ENCODE measurements at places on chromosomes 12 and 14. TPM values are rescaled to one million over a fixed set of nuclear protein-coding genes. Genes with fewer than 3 reads are reported as not detected.

DNA sequence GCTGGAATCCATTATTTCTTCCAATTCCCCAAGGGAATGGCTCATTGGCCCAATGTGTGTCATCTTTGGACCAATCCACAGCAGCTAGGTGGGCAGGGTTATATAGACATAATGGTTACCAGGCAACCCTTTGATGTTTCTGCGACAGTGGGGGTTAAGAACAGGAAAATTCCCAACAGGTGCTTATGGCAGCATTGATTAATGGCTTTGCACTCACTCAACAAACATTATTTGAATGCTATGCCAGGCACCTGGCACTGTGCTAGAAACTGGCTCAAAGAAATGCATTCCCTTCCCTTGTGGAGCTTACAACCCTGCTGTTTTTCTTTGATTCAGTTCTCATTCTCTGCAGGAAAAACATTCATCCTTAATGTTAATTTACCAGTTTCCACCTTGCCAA lies 1221.0 kb downstream of the AACS start:
- DNase-seq, result no peak
- no peaks in the 10 kb centered on the region for H3K4me1 ChIP-seq
- H3K36me3 ChIP-seq, result no peaks in the 10 kb centered on the region

- peaks cover 35% of the 10 kb centered on the region for H3K27me3 ChIP-seq
- H3K4me1 ChIP-seq, result no peaks in the 10 kb centered on the region
- DNase-seq, result no peak
- H3K4me3 ChIP-seq, result no peak overlapping the region
- no peak overlapping the region for H3K27ac ChIP-seq
- H3K36me3 ChIP-seq, result no peaks in the 10 kb centered on the region
Observed at GRCh38 chr14:76129851-76130576, 21.7 kb upstream of the GPATCH2L start.

DNA sequence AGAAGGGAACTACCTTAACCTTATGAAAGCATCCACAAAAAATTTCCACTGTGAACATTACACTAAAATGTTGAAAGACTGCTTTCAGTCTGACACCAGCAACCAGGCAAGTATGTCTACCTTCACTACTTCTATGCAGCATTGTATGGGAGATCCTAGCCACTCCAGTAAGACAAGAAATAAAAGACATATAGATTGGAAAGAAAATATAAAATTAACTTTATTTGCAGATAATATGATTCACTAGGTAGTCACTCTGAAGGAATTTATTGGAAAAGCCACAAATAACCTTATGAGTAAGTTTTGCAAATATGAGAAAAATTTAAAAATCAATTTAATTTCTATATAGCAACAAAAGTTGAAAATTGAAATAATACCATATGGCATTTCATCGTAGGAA lies 172.0 kb downstream of the RERGL start:
- no peak overlapping the region for H3K27ac ChIP-seq
- no peak overlapping the region for H3K4me3 ChIP-seq
- no peaks in the 10 kb centered on the region for H3K4me1 ChIP-seq
- DNase-seq, result no peak

GRCh38 chr12:49352351-49352750 lies 5.7 kb downstream of the DNAJC22 start:
- no peak overlapping the region for H3K4me3 ChIP-seq
- no peak for DNase-seq
- H3K4me1 ChIP-seq, result peaks cover 10% of the 10 kb centered on the region
- H3K27ac ChIP-seq, result no peak overlapping the region
- H3K36me3 ChIP-seq, result no peaks in the 10 kb centered on the region
- H3K27me3 ChIP-seq, result peaks cover 48% of the 10 kb centered on the region

DNA sequence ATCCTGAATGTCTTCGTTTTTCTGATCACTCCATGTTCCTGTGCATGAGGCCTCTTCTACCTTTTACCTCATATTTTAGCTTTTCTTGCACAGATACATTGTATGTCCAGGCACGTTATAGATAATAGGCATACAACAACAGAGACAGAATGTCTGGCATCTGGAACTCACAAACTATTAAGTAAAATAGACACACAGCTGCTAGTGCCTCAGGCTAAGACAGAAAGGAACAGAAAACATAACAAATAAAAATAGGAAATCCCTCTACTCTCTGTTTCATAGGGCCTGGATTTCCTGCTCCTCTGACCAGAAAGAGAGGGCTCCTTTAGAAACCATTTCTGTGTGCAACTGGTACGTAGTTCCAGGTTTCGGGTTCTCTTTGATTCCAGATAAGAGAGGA lies 48.6 kb downstream of the ATXN7L3B start:
- no peaks in the 10 kb centered on the region for H3K36me3 ChIP-seq
- H3K4me1 ChIP-seq, result no peaks in the 10 kb centered on the region
- DNase-seq, result no peak
- H3K27me3 ChIP-seq, result no peaks in the 10 kb centered on the region

DNA sequence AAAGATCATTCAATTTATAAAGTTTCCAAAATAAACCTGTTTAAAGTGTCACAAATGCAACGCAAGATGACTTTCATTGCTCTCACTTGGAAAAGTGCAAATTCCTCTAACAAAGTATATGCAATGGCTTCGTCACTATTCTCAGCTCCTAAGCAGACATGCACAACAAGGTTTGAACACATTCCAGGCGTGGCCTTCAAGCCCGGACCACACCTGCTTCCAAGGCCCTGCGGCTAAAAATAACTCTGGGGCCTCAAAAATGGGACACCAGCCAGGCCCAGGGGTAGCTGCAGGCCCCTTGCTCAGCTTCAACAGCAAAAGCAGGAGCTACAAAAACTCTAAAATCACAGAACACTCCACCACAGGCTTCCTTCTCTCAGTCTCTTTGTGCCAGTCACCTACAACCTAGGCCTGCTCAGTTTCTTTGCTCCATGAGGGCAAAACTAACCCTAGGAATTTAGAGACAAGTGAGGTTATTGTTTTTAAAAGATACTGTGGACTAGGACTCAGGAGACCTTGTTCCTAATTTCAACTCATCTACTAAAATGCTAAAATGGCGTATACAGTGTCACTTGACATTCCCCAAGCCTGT lies 29.3 kb downstream of the DUSP16 start:
- H3K4me3 ChIP-seq, result no peak overlapping the region
- peak overlapping the region; percentile 1 for H3K27ac ChIP-seq
- H3K36me3 ChIP-seq, result no peaks in the 10 kb centered on the region
- H3K4me1 ChIP-seq, result peaks cover 10% of the 10 kb centered on the region
- no peaks in the 10 kb centered on the region for H3K27me3 ChIP-seq
- DNase-seq, result no peak

- H3K4me3 ChIP-seq, result peak overlapping the region; percentile 45
- no peaks in the 10 kb centered on the region for H3K27me3 ChIP-seq
- peak; percentile 52 for DNase-seq
Observed at GRCh38 chr12:54082397-54082892, 28.8 kb downstream of the HOXC4 start.

- no peaks in the 10 kb centered on the region for H3K36me3 ChIP-seq
- DNase-seq, result no peak
- H3K4me3 ChIP-seq, result no peak overlapping the region
- H3K27ac ChIP-seq, result no peak overlapping the region
- H3K4me1 ChIP-seq, result no peaks in the 10 kb centered on the region
Observed at GRCh38 chr14:101072945-101073597, 169.5 kb upstream of the RTL1 start.

DNA sequence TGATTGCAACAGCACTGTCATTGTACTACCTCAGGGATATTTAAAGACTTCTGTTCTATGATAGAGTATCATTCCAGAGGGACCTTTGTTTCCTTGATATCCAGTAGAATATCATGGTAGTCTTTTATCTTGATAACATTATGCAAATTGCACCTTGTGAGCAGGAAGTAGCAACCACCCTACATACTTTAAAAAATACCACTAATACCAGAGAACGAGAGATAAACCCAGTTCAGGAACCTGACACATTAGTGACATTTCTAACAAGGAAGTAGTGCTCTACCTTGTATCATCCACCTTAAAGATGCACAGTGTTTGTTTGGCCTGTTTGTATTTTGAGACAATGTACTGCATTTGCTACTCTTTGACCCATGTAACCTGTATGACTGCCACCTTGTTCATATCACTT lies 8.8 kb upstream of the MAP4K5 start:
- DNase-seq, result no peak
- H3K4me3 ChIP-seq, result no peak overlapping the region
- H3K27me3 ChIP-seq, result no peaks in the 10 kb centered on the region
- no peaks in the 10 kb centered on the region for H3K36me3 ChIP-seq
- H3K27ac ChIP-seq, result no peak overlapping the region

- DNase-seq, result no peak
- peaks cover 2% of the 10 kb centered on the region for H3K27me3 ChIP-seq
- H3K27ac ChIP-seq, result no peak overlapping the region
- no peak overlapping the region for H3K4me3 ChIP-seq
Observed at GRCh38 chr12:130983328-130984017, 29.8 kb downstream of the ADGRD1 start.

DNA sequence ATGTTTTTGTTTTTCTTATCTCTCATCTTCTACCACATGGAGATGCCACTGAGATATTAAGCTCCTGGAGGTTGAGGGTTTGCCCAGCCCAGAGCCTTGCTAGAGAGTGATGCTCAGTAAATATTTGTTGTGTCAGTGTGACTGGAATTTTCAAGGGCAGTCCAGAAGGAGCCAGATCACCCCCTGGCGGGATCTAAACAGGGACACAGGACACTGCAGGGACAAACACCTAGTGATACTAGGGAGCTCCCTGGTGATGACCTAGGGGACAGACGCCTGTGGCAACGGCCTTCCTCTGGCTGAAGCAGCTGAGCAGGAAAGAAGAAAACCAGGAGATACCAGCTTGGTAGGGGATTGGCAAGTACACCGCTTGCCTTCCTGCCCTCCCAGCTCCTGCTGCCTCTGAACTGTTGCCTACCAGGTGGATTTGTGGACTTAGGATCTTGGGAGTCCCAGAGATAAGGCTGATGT lies 714.4 kb upstream of the TBX3 start:
- DNase-seq, result no peak
- H3K4me3 ChIP-seq, result no peak overlapping the region
- no peaks in the 10 kb centered on the region for H3K27me3 ChIP-seq
- H3K36me3 ChIP-seq, result no peaks in the 10 kb centered on the region
- no peak overlapping the region for H3K27ac ChIP-seq

- H3K27ac ChIP-seq, result no peak overlapping the region
- H3K4me1 ChIP-seq, result peaks cover 9% of the 10 kb centered on the region
- H3K36me3 ChIP-seq, result peaks cover 14% of the 10 kb centered on the region
- DNase-seq, result no peak
- no peak overlapping the region for H3K4me3 ChIP-seq
Observed at GRCh38 chr12:108825201-108825950, 32.0 kb downstream of the SSH1 start.

- no peak for DNase-seq
- peaks cover 10% of the 10 kb centered on the region for H3K4me1 ChIP-seq
- peaks cover 7% of the 10 kb centered on the region for H3K27me3 ChIP-seq
- H3K36me3 ChIP-seq, result no peaks in the 10 kb centered on the region
- H3K4me3 ChIP-seq, result no peak overlapping the region
Observed at GRCh38 chr12:15220451-15220850, 766 bp downstream of the RERG start.

GRCh38 chr12:125742413-125742812 lies 677.2 kb downstream of the AACS start:
- no peak for DNase-seq
- H3K27me3 ChIP-seq, result no peaks in the 10 kb centered on the region
- no peaks in the 10 kb centered on the region for H3K36me3 ChIP-seq
- H3K27ac ChIP-seq, result no peak overlapping the region
- H3K4me3 ChIP-seq, result no peak overlapping the region
- no peaks in the 10 kb centered on the region for H3K4me1 ChIP-seq

- no peaks in the 10 kb centered on the region for H3K27me3 ChIP-seq
- H3K4me1 ChIP-seq, result peaks cover 25% of the 10 kb centered on the region
- no peak overlapping the region for H3K27ac ChIP-seq
- H3K4me3 ChIP-seq, result no peak overlapping the region
- no peak for DNase-seq
Observed at GRCh38 chr12:120847392-120847791, 56.8 kb downstream of the SPPL3 start.

GRCh38 chr14:102213984-102214658 lies 74.4 kb downstream of the WDR20 start:
- H3K27ac ChIP-seq, result no peak overlapping the region
- H3K36me3 ChIP-seq, result peaks cover 45% of the 10 kb centered on the region
- H3K4me1 ChIP-seq, result peaks cover 7% of the 10 kb centered on the region
- H3K27me3 ChIP-seq, result no peaks in the 10 kb centered on the region

DNA sequence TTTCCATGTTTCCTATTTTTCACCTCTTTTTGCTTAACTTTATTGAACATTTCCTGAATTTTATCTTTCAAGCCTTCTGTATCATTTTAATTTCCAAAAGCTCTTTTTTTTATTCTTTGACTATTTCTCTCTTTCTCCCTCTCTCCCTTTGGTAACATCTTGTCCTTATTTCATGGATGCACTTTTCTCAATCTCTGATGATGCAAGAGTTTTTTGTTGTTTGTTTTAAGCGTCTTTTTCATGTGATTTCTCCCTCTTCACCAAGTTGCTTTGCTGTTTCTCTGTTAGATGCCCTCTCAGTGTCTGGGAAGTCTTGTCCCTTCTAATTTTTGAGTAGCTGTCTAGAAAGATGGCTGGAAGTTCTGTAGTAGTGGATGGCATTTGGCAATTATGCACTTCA lies 62.6 kb downstream of the ANO6 start:
- no peak overlapping the region for H3K27ac ChIP-seq
- no peak for DNase-seq
- no peaks in the 10 kb centered on the region for H3K27me3 ChIP-seq

DNA sequence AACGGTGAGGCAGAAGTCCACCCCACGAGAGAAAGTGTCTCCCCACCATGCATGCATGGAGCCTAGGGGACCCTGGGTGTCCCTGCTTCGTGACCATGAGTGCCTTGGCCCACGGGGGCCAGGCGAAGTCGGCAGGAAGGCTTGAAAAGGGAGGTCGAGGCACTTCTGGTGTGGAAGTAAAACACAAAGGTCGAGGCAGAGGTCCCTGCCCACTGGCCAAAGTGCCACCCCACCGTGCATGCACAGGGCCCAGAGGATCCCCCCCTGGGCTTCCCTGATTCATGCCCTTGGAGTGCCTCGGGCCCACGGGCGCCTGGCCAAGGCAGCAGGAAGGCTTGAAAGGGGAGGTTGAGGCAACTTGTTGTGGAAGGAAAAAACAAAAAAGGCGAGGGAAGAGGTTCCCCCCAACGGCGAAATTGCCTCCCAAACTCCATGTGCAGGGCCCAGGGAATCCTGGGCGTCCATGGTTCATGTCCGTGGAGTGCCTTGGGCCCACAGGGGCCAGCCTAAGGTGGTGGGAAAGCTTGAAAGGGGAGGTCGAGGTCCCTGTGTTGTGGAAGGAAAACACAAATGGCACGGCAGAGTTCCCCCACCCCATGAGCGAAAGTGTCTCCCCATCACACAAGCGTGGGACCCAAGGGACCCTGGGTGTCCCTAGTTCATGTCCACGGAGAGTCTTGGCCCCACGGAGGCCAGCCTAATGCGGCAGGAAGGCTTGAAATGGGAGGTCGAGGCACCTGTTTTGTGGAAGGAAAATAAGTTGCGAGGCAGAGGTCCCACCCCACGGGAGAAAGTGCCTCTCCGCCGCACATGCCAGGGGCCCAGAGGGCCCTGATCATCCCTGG lies 372.1 kb downstream of the ALG10 start:
- DNase-seq, result peak; percentile 2
- H3K4me1 ChIP-seq, result no peaks in the 10 kb centered on the region
- no peak overlapping the region for H3K4me3 ChIP-seq
- H3K27ac ChIP-seq, result no peak overlapping the region
- H3K36me3 ChIP-seq, result no peaks in the 10 kb centered on the region

- H3K4me1 ChIP-seq, result no peaks in the 10 kb centered on the region
- no peak overlapping the region for H3K4me3 ChIP-seq
- peaks cover 14% of the 10 kb centered on the region for H3K36me3 ChIP-seq
Observed at GRCh38 chr14:69464379-69464778, 20.1 kb upstream of the PLEKHD1 start.

Gene FAM181A
- total RNA-seq, result not detected

Gene TSPAN19
- not detected for total RNA-seq

Gene DPF3
- 0.31 TPM for total RNA-seq

Gene TCL1A
- total RNA-seq, result not detected

Gene MRPL51
- total RNA-seq, result 16.7 TPM

Gene LRP1
- total RNA-seq, result 8.5 TPM

Gene IAPP
- total RNA-seq, result not detected

Gene INSM2
- not detected for total RNA-seq

Data from CD4-positive, alpha-beta T cell (primary cell).